ENCODE measurements at places on chromosomes 6 and 20.

- no peak for DNase-seq
These were observed 62.4 kb downstream of the TNFRSF21 start for GRCh38 chr6:47247227-47247797.

DNA sequence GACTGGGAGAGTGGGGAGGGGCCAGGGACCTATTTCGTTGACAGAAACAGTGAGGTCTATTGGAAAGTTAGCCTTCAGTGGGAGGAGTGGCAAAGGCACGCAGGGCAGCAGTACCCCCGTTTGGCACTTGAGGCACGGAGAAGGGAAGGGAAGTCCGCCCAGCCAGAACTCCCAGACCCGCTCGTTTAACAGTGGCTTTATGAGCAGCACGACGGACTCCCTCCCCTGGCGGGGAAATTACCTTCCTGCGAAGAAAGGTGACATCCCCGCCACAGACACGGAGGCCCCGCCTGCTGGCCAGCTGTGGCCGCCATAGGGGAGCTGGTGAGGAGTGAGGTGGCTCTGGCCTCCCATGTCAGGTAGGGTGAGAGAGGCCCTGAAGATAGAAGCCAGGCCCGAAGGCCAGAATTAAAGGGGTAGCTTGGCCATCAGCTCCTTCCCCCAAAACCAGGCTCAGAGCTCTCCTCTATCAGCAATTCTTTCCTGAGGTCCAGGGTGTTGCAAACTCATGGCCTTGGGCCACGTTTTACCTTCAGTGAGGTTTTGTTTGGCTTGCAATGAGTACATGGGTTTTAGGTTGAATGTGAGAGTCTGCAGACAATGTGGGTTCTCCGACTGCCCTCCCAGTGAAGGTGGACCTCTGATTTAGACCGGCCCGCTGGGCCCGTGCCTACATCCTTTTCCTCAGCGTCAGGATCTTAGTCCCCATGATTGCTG, 123.7 kb downstream of the MRPL14 start:
- DNase-seq: no peak

GRCh38 chr6:22883061-22883717, 313.8 kb downstream of the HDGFL1 start:
- no peak for DNase-seq

GRCh38 chr6:69973138-69973537, 106.8 kb downstream of the COL19A1 start:
- no peak for DNase-seq

GRCh38 chr6:111852725-111853124, 20.5 kb downstream of the FYN start:
- DNase-seq: no peak

- no peak for DNase-seq
These were observed 17.9 kb downstream of the MAVS start for GRCh38 chr20:3864518-3864917.

- no peak for DNase-seq
These were observed 120.9 kb downstream of the SYCP2 start for GRCh38 chr20:59812286-59813125.

- DNase-seq: no peak
These were observed 11.0 kb downstream of the SLC29A1 start for GRCh38 chr6:44234101-44235025.

- DNase-seq: no peak
These were observed 51.9 kb upstream of the MARCKS start for GRCh38 chr6:113805173-113805790.

DNA sequence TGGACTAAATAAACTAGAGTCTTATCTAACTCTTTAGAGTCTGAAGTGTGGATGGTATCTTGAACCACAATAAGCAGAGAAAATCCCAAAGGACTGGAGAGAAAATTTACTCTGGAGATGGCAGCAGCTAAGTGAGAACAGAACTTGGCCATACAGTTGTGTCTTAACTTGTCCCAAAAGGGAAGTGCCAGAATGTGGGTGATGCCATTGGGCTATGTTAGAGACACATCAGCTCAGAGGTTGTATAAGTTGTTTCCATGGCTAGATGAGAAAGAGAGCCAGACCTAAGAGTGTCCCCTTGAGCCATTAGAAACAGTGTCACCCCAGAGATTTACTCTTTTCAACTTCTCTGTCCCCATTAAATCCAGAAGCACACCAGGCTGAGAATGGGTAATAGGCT, 36.2 kb downstream of the FOXO3 start:
- DNase-seq: no peak

GRCh38 chr20:58524814-58525213, 9.6 kb upstream of the APCDD1L start:
- DNase-seq: no peak

- DNase-seq: no peak
These were observed 66.7 kb upstream of the SLC22A16 start for GRCh38 chr6:110543106-110543505.

DNA sequence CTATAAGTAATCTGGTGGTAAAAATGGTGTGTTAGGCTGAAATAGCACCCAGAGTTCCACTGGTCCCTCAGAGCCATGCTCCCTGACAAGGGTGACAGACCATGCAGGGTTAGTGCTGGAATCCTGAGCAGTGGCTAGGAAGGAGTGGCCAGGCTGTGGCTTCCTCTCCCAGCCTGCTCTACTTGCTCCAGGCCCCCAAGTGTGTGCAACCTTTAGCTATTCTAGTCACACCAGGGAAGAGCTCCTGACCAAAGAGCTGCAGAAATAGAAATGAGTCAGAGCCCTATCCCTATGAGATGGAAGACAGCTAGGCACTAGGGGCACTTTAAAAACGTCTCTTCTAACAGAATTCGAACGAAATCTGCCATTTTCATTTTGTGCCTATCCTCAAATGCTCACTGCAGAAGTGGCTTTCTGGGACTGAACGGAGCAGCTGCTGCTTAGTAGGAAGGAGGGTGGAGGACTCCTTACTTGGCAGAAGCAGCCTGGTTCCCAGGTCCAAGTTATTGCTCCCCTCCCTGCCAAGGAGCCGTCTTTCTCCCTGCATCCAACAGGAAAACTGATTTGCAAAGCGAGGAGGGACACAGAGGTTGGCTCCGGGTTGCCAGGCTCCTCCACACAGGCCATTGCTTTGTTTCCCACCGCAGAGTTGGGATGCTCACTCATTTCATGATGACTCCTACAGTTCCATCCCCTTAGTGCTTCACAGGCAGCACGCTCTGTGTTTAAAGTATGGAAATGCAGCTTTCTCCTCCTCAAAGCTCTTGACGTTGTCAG, 754.5 kb downstream of the C6orf118 start:
- no peak for DNase-seq

DNA sequence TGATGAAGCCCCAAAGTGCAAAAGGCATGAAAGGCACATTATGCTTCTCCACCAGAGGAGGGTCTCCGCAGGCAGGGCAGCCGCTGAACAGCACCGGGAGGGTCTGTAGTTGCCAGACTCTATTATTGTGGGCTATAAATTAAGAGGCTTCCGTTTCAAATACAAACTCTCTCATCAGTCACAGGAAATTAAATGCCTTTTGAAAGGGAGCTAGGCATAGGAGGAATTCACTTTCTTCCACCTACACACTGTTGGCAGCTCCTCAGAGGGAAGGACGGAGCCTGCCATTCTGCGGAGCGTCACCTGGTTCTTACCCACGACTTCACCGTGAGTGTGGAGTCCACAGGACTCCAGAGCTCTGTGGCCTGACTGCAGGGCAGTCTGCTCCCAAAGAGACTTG, 140.8 kb upstream of the AGPAT4 start:
- no peak for DNase-seq

DNA sequence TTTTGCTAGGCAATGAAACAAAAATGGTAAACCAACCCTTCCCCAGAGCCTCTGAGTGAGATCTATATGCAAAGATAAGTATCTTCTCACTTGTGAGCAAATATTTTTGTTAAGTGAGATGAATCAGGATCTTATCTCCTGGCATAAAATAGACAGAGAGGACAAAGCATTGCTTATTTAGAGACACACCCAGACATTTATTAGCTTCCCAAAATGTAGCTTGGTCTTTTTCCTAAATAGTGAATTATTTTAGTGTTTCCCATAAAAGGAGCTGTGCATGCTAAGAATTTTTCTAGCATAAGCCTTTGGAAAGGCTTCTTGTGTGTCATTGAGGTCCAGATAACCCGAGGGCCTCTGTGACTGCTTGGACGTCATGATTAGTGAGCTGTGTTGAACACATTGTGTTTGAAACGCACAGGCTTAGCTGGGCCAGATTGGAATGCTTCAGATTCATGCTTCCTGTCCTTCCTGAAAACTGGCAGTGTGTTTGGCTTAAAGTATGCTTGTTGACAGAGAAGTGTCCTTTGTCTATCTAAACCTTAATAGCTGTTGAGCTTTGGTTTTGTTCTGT, 16.5 kb downstream of the MTHFD1L start:
- no peak for DNase-seq

DNA sequence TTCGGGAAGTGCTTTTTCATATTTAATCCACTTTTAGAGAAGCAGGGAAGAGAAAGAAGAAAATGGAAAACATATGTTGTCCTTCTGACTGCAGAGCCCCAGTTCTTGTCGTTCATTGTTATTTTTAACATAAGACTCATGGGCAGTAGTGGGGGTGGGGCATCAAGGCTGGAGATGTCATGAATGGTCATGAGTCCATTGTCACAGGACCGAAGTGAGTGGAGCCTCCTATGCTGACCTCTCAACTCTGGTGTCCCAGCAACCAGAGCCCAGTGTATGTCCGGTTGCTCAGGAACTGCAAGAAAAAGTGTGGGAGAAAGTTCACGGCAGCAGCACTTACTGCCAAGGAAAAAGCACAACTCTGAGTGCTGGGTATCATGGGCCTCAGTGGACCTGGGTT, 108.6 kb downstream of the BANF2 start:
- DNase-seq: no peak

DNA sequence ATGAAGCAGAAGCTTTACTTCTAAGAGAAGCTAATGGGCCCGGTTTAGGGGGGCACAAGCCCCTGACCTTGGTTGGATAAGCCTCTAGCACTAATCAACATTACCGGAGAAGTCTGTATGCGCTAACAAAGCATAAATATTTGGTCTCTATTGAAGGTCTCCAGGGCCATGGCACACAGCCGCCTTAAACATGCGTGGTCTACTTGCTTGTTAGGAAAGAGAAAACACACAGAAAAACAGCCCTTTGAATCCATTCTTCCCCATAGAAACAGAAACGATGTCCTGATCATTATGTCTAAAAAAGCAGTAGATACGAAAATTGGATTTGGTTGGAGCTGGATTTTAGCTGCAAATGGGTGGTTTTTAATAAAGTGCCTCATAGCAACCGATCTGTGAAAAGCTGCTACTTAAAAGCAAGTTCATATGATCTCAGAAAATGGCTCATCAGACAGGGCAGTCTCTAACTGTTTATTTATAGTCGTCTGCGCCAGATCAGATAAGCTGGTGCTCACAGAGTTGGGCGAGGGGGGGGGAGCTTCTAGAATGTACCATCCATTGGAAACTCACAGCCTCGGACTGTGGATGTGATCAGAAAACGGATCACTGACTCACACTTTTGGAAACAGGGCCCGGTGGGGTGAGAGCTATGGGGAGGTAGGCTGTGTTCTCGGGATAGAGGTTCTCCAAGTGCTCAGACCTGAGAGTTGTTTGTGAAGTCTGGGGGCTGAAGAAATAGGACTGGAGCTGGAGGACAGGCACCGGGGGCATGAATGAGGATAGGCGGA, 35.3 kb upstream of the APCDD1L start:
- DNase-seq: no peak

GRCh38 chr6:13992417-13993055, 67.8 kb downstream of the RNF182 start:
- DNase-seq: no peak

- no peak for DNase-seq
These were observed 115.6 kb downstream of the KIF13A start for GRCh38 chr6:17871836-17872235.

DNA sequence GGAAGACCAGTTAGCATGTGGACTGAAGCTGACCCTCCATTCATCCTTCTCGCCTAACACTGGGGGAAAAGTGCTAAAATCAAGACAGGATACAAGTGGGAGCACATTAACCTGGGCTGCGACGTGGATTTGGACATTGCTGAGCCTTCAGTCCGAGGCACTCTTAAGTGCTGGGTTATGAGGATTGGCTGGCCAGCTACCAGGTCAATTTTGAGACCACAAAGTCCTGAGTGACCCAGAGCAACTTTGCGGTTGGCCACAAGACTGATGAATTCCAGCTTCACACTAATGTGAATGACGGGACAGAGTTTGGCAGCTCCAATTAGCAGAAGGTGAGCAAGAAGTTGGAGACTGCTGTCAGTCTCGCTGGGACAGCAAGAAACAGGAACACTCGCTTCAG, 20.7 kb downstream of the FUCA2 start:
- no peak for DNase-seq

- DNase-seq: no peak
These were observed 2.9 kb downstream of the LAMA5 start for GRCh38 chr20:62363920-62364851.

DNA sequence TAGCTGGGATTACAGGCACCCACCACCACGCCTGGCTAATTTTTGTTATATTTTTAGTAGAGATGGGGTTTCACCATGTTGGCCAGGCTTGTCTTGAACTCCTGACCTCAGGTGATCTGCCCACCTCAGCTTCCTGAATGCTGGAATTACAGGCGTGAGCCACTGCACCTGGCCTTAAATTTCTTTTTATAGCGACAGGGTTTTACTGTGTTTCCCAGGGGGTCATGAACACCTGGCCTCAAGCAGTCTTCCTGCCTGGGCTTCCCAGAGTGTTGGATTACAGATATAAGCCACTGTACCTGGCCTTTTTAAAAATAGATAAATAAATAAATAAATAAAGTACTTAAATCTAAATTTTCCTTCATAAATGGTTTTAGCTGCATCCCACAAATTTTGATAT, 57.5 kb downstream of the LIN28B start:
- no peak for DNase-seq

- no peak for DNase-seq
These were observed 101.5 kb downstream of the LAMP5 start for GRCh38 chr20:9615766-9616454.

Data from stimulated activated CD4-positive, alpha-beta T cell treated with anti-CD3 and anti-CD28 coated beads, Interleukin-15, amount 100 ng/mL, for 1 hour (primary cell).